Stimulated activated CD4-positive, alpha-beta T cell treated with anti-CD3 and anti-CD28 coated beads, TNF-alpha, amount 100 ng/mL, for 4 hours (primary cell): ENCODE measurements at places on chromosomes 1 and 21.

DNA sequence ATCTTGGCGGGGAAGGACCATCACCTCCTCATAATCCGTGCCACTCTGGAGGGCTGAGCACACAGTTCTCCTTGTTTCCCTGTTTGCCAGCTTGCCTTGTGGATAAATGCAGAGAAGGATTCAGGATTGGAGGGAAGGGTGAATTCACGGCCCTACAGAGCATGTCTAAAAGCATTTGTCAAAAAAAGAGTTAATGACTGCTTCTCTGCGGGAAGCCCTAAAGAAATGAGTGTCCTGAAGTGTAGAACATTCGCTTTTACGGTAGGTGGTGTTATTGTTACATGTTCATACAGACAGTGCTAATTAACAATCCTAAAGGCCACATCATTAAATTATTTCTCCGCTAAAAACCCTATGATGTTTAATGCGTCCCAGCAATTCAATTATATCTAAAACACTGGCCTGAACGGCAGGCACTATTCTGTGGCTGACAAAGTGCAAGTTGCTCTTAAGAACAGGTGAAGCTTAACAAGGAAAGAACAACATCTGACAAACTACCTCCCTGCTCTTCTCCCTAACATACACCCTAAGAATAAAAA, 112.3 kb upstream of the NFIA start:
- DNase-seq, result no peak

DNA sequence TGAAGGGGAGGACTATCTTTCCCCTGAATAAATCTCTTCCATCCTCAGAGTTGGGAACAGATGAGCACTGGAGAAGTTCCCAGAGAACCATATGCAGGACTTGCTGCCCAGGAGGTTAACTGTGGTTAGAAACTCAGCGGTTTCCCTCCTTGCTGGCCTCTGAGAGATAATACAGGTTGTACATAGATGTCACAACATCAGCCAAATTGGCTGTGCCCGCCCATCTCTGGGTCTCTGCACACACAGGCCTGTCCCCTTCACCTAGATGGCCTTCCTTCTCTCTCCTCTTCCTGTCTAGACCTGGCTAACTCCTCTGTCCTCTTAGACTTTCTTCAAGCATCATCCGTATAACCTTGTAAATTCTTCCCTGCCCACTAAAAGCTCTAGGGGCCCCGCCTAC, 5.7 kb downstream of the RGS5 start:
- no peak for DNase-seq

GRCh38 chr1:6592441-6592840, 10.2 kb downstream of the KLHL21 start:
- no peak for DNase-seq

GRCh38 chr1:203161175-203161574, 14.5 kb downstream of the MYBPH start:
- DNase-seq, result no peak

GRCh38 chr1:151579436-151580225, 32.2 kb upstream of the SNX27 start:
- no peak for DNase-seq

DNA sequence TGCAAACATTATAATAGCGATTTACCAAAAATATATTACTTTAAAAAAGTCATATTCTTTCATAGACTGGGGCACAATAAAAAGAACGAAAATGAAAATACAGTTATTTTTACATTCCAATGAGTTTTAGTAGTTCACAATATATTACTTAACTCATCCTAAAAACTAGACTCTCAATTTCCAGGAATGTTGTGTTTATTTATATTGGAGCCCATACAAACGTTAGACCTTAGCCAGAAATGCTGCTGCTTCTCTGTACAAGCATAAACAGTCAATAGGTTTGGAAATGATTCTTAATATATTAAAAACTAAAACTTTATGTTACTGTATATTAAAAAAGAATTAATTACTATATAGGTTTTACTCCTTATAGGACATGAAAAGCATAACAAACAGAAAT, 302.3 kb downstream of the BRINP3 start:
- DNase-seq, result no peak

GRCh38 chr1:158930504-158930903, 848 bp upstream of the PYHIN1 start:
- peak; percentile 4 for DNase-seq

- no peak for DNase-seq
These were observed 51.5 kb upstream of the CNIH3 start for GRCh38 chr1:224564454-224565084.

- DNase-seq, result no peak
These were observed 2.2 kb upstream of the KIF17 start for GRCh38 chr1:20719871-20720620.

DNA sequence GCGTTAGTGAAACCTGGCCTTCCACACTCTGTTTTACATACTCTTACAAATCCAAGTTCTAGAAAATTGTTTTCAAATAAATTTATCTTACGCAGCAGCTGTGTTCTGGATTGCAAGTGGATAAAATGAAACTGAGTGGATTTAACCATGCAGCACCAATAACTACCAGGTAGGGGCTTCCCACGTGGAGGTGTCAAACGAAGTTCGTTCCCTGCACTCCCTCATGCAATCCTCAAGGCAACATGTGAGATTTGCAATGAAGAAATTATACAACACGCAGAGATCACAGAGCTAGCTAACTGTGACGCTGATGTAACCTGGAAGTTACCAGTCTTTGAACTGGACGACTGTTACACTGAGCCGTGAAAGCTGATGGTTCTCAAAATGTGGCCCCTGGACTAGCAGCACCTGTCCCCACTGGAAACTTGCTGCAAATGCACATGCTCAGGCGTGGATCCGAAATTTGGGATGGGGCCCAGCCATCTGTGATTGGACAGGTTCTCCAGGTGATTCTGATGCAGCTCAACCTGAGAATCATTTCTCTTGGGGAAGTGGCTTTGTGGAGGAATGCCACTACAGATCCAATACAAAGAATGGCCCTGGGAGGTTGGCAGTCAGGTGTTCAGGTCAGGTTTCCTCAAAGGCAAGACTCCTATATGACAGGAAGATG, 36.3 kb downstream of the RSPH1 start:
- no peak for DNase-seq

- DNase-seq, result no peak
These were observed 46.6 kb downstream of the CENPF start for GRCh38 chr1:214649607-214650006.

DNA sequence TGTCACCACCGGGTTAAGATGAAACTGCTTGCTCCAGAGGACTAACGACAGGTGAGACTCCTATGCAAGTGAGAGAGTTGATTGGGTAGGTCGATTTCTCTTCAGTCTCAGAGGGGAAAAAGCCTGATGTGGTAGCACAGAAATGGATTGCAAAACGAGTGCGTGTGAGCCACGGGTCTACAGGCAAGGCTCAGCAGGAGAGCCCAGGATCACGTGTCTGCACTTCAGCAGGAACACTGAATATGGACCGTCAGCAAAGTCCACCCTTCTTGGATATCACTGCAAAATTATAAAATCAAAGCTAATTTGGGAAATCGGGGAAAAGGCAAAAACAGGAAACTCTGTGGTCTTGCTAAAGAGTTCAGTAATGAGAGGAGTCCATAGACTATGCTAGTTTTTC, 107.7 kb upstream of the ZNF648 start:
- no peak for DNase-seq

GRCh38 chr1:106700211-106700610, 356.3 kb upstream of the PRMT6 start:
- DNase-seq, result no peak

DNA sequence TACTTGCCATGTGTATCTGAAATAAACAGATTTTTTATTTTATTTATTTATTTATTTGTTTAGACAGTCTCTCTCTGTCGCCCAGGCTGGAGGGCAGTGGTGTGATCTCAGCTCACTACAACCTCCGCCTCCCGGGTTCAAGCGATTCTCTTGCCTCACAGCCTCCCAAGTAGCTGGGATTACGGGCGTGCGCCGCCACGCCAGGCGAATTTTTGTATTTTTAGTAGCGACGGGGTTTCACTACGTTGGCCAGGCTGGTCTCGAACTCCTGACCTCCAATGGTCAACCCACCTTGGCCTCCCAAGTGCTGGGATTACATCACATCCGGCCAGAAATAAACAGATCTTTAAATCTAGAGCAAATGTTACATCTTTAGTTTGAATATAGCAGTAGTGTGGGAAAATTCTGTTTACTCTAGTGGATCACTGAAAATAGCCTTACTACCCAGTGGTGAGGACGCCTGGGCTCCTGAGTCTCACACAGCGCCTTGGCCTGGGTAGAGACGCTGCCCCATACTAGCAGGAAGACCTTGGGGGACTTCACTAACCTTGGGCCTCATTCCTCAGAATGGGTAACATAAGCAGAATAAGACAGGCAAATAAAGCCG, 709 bp downstream of the GART start:
- no peak for DNase-seq

GRCh38 chr1:226545836-226546596, 2.5 kb upstream of the STUM start:
- no peak for DNase-seq

DNA sequence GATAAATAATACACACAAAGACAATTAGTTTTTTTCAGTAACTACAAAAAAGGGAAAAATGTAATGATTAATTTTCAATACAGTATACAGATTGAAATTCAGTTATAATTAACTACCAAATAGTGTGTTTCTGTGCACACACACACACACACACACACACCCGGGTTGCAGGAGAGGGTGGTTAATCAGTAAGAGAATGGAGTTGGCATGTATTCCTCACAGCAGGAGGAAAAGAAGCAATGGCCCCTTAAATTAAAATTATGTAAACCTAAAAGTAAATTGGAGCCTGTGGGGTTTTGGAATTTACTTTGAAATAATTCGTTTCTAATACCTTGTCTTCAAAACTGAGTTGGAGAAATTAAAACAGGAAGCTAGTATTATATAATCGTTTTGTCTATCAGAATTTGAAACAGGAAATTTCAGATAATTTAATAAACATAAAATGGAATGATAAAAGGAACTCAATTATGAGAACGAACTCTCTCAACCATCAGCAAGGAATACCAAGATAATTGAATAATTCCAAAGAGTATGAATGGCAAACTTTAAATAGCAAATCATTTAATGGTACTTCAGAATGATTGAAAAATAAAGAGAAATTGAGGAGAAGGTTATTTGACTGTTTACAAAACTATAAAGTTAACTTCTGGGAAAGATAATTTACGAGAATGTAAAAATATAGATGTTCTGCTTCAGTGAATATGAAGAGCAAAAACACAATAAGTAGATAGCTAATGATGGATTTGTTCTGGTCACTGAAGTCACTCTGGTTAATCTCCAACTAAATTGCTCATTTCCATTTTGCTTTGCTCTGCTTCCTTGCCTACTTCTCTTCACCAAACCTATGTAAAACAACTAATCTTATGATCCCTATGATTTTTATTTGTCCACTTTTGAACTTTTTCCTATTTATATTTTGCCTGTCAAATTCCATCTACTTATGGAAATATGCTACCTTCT, 547.9 kb upstream of the ZP4 start:
- no peak for DNase-seq

- DNase-seq, result no peak
These were observed 96.8 kb upstream of the TMEM51 start for GRCh38 chr1:15056515-15057285.

GRCh38 chr1:226784081-226785049, 45.3 kb upstream of the ITPKB start:
- no peak for DNase-seq

- no peak for DNase-seq
These were observed 35.0 kb upstream of the VWA5B1 start for GRCh38 chr1:20255666-20256065.

DNA sequence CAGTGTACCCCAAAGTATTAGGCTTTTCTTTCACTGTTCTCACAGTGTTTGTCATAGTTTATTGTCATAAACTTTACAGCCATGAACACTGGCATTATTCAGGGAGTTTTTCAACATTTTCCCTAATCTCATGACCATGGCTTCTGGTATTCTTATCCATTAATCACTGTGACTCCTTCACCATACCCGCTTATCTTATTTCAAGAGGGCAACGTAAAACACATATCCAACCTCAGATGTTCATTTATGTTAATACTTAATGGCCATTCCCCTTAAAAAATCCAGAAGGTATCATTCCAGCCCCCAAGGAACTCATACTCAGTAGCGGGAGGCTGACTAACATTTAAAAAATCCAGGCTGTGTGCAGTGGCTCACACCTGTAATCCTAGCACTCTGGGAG, 78.5 kb upstream of the RGS4 start:
- DNase-seq, result no peak

DNA sequence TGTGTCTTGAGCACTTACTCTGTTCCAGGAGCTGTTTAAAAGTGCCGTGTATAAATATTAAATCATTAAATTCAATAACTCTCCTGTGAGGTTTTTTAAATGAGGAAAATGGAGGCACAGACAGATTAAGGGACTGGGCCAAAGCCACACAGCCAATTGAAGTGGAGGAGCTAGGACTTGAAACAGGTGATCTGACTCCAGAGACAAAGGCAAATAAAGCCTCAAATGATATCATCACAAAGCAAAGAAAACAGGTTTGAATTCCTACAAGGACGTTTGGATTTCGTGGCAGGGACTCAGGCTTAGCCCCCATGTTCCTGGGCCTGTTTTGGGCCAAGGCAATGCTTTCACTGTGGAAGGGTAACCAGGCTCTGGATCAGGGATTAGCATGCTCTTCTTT, 45.2 kb upstream of the DMBX1 start:
- no peak for DNase-seq

DNA sequence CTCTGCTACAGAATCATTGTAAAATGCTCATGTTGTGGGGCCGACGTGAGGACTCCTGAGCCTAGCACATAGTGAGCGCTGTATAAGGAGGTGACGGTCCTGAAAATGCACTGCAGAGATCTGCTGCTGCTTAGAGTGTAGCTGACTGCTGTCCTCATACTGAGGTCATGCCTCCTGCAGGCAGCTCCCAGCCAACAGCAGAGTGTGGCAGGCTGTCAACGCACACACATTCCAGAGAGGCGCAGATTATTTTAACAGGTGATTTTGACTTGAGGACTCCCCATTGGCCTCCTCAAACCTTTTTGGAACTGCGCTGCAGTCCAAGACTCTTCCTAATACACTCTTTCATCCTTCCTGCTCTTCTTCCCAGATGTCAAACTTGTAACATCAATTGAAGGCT, 119.8 kb upstream of the KCNJ6 start:
- no peak for DNase-seq

DNA sequence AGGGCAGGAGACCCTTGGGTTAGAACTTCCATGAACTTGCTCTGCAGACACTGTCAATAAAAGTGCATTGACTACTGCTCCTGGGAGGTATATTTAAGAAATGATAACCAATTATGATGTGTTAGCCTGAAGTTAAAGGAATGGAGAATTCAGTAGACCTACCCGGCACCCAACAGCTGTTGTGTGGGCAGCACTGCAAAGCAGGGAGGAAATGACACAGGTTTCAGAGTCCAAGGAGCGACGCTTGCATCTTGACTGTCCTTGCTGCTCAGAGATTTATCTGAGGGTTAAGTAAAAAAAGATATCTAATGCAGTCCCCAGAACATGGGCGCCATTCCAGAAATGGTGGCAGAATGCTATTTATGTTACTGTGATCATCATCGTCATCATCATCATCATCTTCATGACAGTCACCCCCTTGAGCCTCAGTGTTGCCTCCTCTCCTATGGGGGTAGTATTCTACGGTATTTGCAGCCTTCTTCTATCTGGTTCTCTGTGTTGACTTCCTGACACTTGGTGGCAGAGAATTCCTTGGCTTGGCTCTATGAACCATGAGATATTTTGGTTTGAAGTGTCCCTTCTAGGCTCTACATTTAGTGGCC, 225.9 kb downstream of the KAZN start:
- DNase-seq, result no peak
